Type B pancreatic cell (in vitro differentiated cells): ENCODE measurements at places on chromosomes 7 and 10. TPM values are rescaled to one million over a fixed set of nuclear protein-coding genes. Genes with fewer than 3 reads are reported as not detected.

Gene CDNF
- 1.1 and 1.3 TPM in 2 replicates for total RNA-seq

Gene NME8
- 0.14 TPM in 1 of 2 replicates, not detected in the other for total RNA-seq

Gene IFIT1B
- total RNA-seq, result not detected in 2 replicates

Gene GPR146
- 1.2 TPM in 2 replicates for total RNA-seq

Gene OPN4
- total RNA-seq, result not detected in 2 replicates

Gene KIF11
- 14.6 and 40.6 TPM in 2 replicates for total RNA-seq

Gene PRPS1L1
- not detected in 2 replicates for total RNA-seq

Gene ADIRF
- 1.5 TPM in 1 of 2 replicates, not detected in the other for total RNA-seq

Gene SPDYE16
- 0.19 and 0.51 TPM in 2 replicates for total RNA-seq

Gene NCF1
- not detected in 2 replicates for total RNA-seq

Gene STK17A
- total RNA-seq, result 11.0 and 16.7 TPM in 2 replicates

Gene SFMBT2
- total RNA-seq, result 5.4 and 7.2 TPM in 2 replicates

Gene LBX1
- 4.7 TPM in 1 of 2 replicates, not detected in the other for total RNA-seq

Gene PON1
- 0.99 and 3.0 TPM in 2 replicates for total RNA-seq

Gene SPDYE6
- not detected in 2 replicates for total RNA-seq

Gene ASZ1
- not detected in 2 replicates for total RNA-seq

Gene ABCC2
- 11.0 and 64.0 TPM in 2 replicates for total RNA-seq

Gene COL1A2
- total RNA-seq, result 23.0 and 692 TPM in 2 replicates

Gene GPR15LG
- 0.70 and 0.98 TPM in 2 replicates for total RNA-seq

Gene TMEM178B
- total RNA-seq, result 4.7 and 8.7 TPM in 2 replicates

Gene ASAH2
- 5.1 and 5.4 TPM in 2 replicates for total RNA-seq

Gene NXPH1
- total RNA-seq, result 0.29 and 0.33 TPM in 2 replicates

Gene DPP6
- total RNA-seq, result 4.1 and 4.9 TPM in 2 replicates

Gene BAZ1B
- total RNA-seq, result 68.0 and 86.8 TPM in 2 replicates
